ENCODE measurements at places on chromosomes 11 and 22. TPM values are rescaled to one million over a fixed set of nuclear protein-coding genes. Genes with fewer than 3 reads are reported as not detected.

ADAMTS8 gene
- 1.7 TPM for total RNA-seq

OVCH2 gene
- total RNA-seq = not detected

IGLL1 gene
- not detected for total RNA-seq

TMPRSS4 gene
- total RNA-seq = not detected

XKR3 gene
- total RNA-seq = not detected

KCNQ1OT1 gene
- 0.07 TPM for total RNA-seq

DUSP8 gene
- total RNA-seq = 0.74 TPM

ACCS gene
- total RNA-seq = 14.6 TPM

Data from A549 treated with Hydrocortisone at 1 μM for 4 hours (cell line).